Tibial artery (tissue), 4 donors: ENCODE measurements at places on chromosomes 6 and 20.
A peak's percentile ranks its signal among the peaks of the same experiment; 100 is the strongest.

GRCh38 chr6:33549196-33549595 lies 30.9 kb downstream of the BAK1 start:
- DNase-seq: no peak
- H3K4me1 ChIP-seq: no peaks in the 10 kb centered on the region
- H3K4me3 ChIP-seq: no peak overlapping the region
- no peaks in the 10 kb centered on the region for H3K27me3 ChIP-seq
- H3K36me3 ChIP-seq: no peaks in the 10 kb centered on the region
- no peak overlapping the region for H3K27ac ChIP-seq

DNA sequence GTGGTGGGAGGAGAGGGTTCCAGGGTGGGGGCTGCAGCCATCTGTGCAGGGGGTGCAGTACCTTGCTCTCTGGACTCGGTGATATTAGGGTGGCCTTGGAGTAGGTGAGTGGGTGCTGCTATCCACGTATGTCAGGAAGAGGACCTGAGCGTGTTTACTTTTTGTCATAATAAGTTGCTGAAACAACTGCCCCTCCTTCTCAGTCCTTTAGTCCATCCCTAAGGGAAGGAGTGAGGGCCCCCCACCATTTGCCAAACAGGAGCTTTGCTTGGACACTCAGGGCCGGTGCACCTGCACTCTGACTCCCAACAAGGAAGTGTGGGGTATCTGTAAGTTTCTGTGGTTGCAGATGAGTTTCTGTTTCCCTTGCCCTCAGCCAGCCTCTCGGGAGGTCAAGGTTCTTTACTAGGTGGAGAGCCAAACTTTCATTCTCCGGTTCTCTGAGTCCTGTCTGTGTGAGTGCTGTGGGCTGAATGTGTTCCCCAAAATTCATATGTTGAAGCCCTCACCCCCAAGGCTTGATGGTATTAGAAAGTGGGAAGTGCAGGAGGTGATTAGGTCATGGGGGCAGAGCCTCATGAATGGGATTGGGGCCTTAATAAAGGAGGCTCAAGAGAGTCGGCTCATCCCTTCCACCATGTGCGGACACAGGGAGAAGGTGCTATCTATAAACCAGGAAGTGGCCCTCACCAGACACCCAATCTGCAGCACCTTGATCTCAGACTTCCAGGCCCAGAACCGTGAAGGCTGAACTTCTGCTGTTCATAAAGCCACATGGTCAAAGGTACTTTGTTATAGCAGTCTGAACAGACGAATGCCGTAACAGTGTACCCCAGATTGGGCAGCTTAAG lies 19.6 kb upstream of the CCR6 start:
- DNase-seq: no peak
- H3K36me3 ChIP-seq: no peaks in the 10 kb centered on the region
- H3K4me1 ChIP-seq: no peaks in the 10 kb centered on the region
- no peak overlapping the region for H3K4me3 ChIP-seq

- no peaks in the 10 kb centered on the region for H3K27me3 ChIP-seq
- peaks cover 12% of the 10 kb centered on the region for H3K4me1 ChIP-seq
- H3K36me3 ChIP-seq: peaks cover 70% of the 10 kb centered on the region
- no peak overlapping the region for H3K4me3 ChIP-seq
- peak overlapping the region; percentile 32 for H3K27ac ChIP-seq
Measured at GRCh38 chr20:36498386-36499179, 42.7 kb upstream of the MYL9 start.

- H3K4me3 ChIP-seq: no peak overlapping the region
- no peaks in the 10 kb centered on the region for H3K27me3 ChIP-seq
- no peaks in the 10 kb centered on the region for H3K4me1 ChIP-seq
- H3K36me3 ChIP-seq: no peaks in the 10 kb centered on the region
Measured at GRCh38 chr6:15460110-15460727, 202.6 kb downstream of the DTNBP1 start.

DNA sequence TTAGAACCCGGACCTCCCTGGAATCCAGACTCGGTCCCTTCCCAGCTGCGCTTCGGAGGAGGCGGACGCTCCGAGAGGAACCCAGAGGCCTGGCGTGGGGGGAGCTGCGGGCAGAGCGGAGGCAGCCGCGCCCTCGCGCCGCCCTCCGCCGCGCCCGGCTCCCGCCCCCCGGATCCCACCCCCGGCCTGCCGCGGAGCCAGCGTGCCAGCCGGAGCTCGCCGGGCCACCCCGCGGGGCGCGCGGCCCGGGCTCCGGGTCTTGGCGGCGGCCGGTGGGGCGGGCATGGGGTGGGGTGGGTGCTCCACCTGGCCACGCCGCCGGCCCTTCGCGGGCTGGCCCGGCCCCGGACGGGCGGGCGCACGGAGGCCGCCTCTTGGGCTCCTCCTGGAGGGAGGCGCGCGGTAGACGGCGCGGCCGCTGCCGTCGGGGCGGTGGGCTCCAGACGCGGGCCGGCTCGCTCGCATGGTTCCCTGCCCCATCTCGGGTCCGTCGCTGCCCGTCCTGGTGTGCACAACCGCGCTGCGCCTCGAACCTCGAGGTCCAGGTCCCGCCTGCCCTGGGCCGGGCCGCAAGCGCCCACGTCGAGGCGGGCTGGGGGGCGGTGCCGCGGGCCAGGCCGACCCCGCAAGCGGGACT lies 592 bp upstream of the CDYL start:
- peaks cover 11% of the 10 kb centered on the region for H3K4me1 ChIP-seq
- H3K36me3 ChIP-seq: no peaks in the 10 kb centered on the region
- H3K27ac ChIP-seq: peak overlapping the region; percentile 86
- peak overlapping the region; percentile 88 for H3K4me3 ChIP-seq
- peak; percentile 90 for DNase-seq

GRCh38 chr20:52904837-52905236 lies 67.3 kb upstream of the TSHZ2 start:
- no peak overlapping the region for H3K4me3 ChIP-seq
- no peaks in the 10 kb centered on the region for H3K27me3 ChIP-seq
- DNase-seq: no peak
- no peaks in the 10 kb centered on the region for H3K4me1 ChIP-seq

- no peaks in the 10 kb centered on the region for H3K4me1 ChIP-seq
- no peak for DNase-seq
- H3K4me3 ChIP-seq: no peak overlapping the region
- no peak overlapping the region for H3K27ac ChIP-seq
- H3K27me3 ChIP-seq: no peaks in the 10 kb centered on the region
Measured at GRCh38 chr20:9532069-9532838, 17.9 kb downstream of the LAMP5 start.

DNA sequence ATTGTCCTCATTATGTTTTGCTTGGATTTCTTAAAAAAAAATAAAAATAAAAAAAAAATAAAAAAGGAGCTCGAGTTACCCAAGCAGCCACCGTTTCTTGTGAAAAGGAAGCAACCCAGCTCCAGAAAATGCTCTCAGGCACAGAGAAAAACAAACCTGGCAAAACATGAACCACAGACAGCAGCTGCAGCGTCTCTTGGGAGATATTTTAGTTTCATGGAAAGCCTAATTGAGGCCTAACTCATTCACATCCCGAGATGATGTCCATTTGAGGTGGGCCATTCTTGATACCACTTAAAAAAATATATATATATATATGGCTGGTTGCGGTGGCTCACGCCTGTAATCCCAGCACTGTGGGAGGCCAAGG lies 13.7 kb upstream of the MRAP2 start:
- no peaks in the 10 kb centered on the region for H3K36me3 ChIP-seq
- H3K27me3 ChIP-seq: no peaks in the 10 kb centered on the region
- H3K4me3 ChIP-seq: peak overlapping the region; percentile 15
- H3K27ac ChIP-seq: no peak overlapping the region

DNA sequence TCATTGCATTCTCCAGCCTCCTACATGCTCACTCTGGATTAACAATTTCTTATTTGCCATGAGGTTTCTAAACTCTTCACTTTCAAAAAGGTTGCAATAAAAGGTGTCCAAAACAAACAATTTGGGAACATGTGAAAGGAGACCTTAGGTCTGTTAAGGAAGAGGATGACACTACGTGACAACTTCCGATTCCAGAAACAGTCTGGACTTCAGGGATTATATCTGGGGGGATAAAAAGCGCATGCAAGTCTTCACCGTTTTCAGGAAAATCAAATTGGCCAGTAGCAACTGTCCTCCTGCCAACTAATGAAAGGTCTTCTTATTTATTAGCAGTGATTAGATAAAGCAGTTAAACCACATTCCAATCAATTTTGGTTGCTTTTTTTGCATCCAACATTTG lies 1.8 kb downstream of the ZDHHC14 start:
- DNase-seq: no peak
- H3K27me3 ChIP-seq: no peaks in the 10 kb centered on the region
- no peaks in the 10 kb centered on the region for H3K36me3 ChIP-seq

DNA sequence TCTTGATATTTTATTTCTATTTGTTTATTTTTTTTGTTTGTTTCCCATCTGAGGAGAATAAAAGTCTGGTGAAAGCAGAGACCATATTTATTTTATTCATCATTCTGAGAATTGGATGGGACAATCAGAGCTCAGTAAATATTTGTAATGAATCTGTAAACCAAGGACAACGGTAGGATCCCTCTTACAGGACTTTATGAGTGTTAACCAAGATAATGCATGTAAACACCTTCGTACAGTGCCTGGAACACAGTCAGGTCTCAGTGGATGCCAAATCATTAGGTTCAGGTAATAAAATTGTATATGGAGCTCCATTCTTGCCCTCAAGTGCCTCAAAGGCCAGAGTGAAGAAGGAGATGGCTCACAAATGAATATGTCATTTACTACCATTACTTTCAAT lies 288.7 kb downstream of the PAX1 start:
- no peaks in the 10 kb centered on the region for H3K36me3 ChIP-seq
- no peak overlapping the region for H3K27ac ChIP-seq
- H3K4me1 ChIP-seq: no peaks in the 10 kb centered on the region
- no peak for DNase-seq

DNA sequence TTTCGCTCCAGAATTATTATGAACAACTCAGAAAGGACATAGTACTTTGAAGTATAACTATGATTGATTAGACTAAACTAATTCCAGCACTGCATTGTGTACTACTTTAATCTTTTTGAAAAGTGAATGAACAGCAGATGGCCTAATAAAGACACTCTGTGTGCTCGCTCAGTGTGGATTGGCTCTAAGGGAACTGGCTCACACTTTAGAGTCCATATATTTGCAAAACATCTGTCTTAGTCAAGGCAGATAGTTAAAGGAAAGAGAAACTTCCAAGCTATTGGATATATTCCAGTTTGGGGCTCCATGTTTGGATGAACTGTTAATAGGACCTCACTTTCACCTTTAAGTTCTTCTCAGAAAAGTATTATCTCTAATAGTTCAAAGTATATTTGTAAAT lies 218.9 kb downstream of the EYA4 start:
- no peak overlapping the region for H3K27ac ChIP-seq
- no peaks in the 10 kb centered on the region for H3K27me3 ChIP-seq
- no peak for DNase-seq
- H3K4me3 ChIP-seq: no peak overlapping the region

DNA sequence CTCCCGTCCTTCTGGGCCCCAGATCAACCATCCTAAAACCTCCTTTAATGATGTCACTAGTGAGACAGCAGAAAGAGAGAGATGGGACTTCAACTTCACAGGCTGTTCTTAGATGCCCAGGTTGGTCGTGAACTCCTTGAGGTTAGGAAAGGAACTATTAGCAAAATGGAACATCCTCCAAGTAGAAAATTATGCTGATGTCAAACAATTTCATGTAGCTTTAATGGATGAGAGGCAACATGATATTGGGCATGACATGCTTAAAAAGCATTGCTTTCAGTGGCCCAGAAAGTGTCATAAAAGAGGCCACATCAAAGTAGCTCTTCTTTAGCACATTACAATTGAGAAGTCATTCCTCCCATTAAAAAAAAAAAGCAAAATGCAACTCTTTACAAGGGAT lies 248.1 kb downstream of the PTPRT start:
- no peaks in the 10 kb centered on the region for H3K4me1 ChIP-seq
- H3K27me3 ChIP-seq: peaks cover 4% of the 10 kb centered on the region
- no peak overlapping the region for H3K4me3 ChIP-seq
- H3K36me3 ChIP-seq: no peaks in the 10 kb centered on the region

GRCh38 chr6:160764847-160765246 lies 62.8 kb downstream of the PLG start:
- H3K4me3 ChIP-seq: no peak overlapping the region
- no peaks in the 10 kb centered on the region for H3K36me3 ChIP-seq
- no peaks in the 10 kb centered on the region for H3K4me1 ChIP-seq
- no peak for DNase-seq
- H3K27me3 ChIP-seq: no peaks in the 10 kb centered on the region
- no peak overlapping the region for H3K27ac ChIP-seq

GRCh38 chr6:44730771-44731391 lies 343.4 kb downstream of the CDC5L start:
- no peak overlapping the region for H3K4me3 ChIP-seq
- H3K27me3 ChIP-seq: no peaks in the 10 kb centered on the region
- DNase-seq: no peak
- no peaks in the 10 kb centered on the region for H3K36me3 ChIP-seq
- H3K4me1 ChIP-seq: peaks cover 10% of the 10 kb centered on the region
- no peak overlapping the region for H3K27ac ChIP-seq

- H3K27me3 ChIP-seq: no peaks in the 10 kb centered on the region
- H3K4me3 ChIP-seq: no peak overlapping the region
- no peak for DNase-seq
- H3K27ac ChIP-seq: no peak overlapping the region
- no peaks in the 10 kb centered on the region for H3K36me3 ChIP-seq
Measured at GRCh38 chr6:56347526-56347925, 100.1 kb upstream of the COL21A1 start.

GRCh38 chr20:41587956-41588355 lies 30.2 kb downstream of the CHD6 start:
- peaks cover 18% of the 10 kb centered on the region for H3K36me3 ChIP-seq
- H3K27me3 ChIP-seq: no peaks in the 10 kb centered on the region

- H3K4me3 ChIP-seq: no peak overlapping the region
- no peaks in the 10 kb centered on the region for H3K4me1 ChIP-seq
- no peaks in the 10 kb centered on the region for H3K27me3 ChIP-seq
- no peak overlapping the region for H3K27ac ChIP-seq
- no peaks in the 10 kb centered on the region for H3K36me3 ChIP-seq
Measured at GRCh38 chr20:32354592-32355416, 3.3 kb upstream of the ASXL1 start.

- peaks cover 50% of the 10 kb centered on the region for H3K4me1 ChIP-seq
- peak overlapping the region; percentile 44 for H3K4me3 ChIP-seq
- no peaks in the 10 kb centered on the region for H3K27me3 ChIP-seq
Measured at GRCh38 chr6:157221049-157221816, 102.1 kb downstream of the TMEM242 start.

DNA sequence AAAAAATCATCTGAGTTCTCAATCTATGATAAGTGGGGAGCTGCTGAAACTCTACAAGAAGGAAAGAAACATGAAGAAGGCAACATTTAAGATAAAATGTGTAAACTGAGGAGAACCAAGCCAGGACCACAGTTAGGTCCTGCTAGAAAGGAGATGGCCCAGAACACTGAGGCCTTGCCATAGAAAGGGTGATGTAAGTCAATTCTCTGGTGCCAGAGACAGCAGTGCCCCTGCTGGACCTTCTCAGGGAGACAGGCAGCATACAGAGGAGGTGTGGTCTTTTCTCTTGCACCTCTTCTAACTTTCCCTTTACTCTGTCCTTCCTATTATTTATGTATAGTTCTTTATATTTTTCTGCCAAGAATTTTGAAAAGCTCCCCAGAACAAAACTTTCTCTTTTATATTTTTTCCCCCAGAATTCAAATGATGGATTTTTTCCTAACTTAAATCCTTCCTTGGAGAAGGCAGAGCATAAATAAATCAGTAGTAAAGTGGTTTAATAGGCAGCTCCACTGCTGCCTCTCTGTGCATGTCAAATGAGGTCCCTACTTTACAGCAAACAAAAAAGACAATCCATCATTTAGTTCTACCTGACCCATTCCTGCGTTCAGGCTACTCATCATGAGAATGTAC lies 9.0 kb downstream of the UQCC2 start:
- H3K4me3 ChIP-seq: no peak overlapping the region
- no peak overlapping the region for H3K27ac ChIP-seq
- no peak for DNase-seq
- H3K36me3 ChIP-seq: no peaks in the 10 kb centered on the region
- no peaks in the 10 kb centered on the region for H3K4me1 ChIP-seq
